ENCODE measurements at places on chromosomes 11 and 22.

DNA sequence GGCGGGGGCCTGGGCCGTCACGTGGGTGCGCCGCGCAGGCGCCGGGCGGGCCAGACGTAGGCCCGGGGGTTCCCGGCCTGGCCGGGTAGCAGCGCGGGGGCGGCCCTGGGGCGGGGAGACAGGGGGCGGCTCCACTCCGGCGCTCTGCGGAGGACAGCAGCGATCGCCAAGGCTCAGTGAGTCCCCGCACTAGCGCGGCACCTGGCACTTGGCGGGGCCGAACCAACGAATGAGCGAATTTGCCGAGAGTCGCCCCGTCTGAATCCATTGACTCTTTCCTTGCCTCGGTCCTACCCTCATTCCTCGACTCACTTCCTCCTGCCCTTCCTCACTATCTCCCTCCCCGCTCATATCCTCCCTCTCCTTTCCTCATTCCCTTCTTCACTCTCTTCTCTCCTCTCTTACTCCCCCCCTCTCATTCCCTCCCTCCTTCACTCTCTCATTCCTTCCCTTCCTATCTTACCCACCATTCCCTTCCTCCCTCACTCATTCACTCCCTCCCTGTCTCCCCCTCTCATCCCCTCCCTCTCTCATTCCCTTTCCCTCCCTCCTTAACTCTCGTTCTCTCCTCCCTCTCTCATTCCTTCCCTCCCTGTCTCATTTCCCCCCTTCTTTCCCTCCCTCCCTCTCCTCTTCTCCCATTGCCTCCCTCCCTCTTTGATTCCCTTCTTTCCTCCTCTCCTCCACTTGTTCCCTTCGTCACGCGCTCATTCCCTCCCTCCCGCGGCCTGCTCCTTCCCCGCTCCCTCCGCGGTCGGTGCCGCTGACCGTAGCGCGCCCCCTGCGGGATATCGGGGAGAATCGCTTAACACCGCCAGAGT lies 476 bp upstream of the KLHL22 start:
- peak; percentile 74 for DNase-seq

DNA sequence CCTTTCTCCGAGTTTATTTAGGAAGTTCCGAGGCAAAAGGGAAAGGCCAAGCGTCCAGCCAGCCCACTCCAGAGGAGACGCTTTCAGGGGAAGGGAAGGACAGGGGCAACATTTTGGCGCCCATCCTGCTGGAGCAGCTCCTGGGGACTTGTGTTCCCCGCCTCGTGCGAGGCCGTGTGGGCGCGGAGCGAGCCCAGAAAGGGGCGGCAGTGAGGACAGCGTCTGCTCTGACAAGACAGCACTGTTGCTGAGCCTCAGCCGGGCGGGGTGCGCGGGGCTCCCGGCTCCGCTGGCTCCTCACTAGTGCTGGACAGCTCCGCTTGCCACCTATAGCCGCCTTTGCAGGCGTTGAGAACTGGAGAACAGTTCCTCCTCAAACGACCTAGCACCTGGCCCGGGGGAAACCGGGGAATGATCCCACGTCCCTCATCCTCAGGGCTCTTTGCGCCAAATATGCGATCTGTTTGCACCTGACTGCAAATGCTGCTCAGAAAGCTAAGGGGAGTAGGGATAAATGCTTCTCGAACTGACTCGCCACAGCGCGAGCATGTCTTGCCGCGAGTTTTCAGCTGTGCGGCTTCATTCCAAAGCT lies 722 bp upstream of the GUCY1A2 start:
- DNase-seq: peak; percentile 44

DNA sequence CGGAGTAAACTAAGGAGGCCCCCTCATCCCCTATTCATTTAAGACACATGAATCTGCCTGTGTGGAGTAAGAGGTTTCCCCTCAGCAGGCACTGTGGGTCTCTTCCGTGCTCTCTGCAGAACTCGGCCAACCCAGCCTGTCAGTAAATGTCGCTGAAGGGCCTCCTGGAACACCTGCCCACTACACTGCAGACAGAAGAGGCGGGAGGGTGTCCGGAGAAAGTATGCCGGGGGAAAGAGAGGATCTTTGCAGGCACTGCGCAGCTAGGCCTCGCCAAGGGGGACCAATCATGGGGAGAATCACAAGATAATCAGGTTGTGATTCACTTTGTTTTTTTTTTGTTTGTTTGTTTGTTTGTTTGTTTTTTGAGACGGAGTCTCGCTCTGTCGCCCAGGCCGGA lies 110.8 kb downstream of the MORC2 start:
- DNase-seq: no peak

GRCh38 chr11:122165607-122166371 lies 49.8 kb upstream of the BLID start:
- DNase-seq: no peak

- DNase-seq: no peak
These were observed 326.2 kb upstream of the PDGFD start for GRCh38 chr11:104490182-104490581.

DNA sequence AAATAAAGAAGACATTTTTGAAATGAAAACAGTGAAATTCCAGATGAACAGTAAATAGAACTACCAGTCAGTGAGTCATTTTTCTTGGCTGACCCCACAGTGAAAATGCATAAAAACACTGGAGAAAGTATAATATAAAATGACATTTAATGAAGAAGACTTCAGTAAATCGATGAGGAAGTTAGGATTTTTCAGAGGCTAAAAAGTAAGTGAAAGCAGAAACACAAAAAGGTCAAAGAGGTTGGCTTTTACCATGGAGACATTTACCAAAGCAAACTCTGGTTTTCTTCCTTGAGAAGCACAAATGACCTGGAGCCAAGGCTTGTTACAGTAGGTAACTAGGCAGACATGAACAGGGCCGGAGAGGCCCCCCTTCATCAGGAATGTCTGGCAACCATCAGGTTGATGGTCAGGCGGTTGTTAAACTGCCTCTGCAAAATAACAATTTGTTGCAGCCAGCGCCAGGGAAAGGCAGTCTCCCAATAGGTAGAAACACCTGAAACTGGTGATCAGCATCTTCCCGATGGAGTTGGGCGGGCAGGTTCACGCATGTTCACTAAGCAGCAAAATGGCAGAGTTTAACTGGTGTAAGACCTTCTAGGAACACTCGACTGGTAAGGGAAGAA lies 16.7 kb upstream of the TMEM123 start:
- DNase-seq: no peak

- DNase-seq: no peak
These were observed 3.4 kb upstream of the APOA1 start for GRCh38 chr11:116840746-116841296.
